Thoracic aorta (tissue), 2 donors: ENCODE measurements at places on chromosomes 1 and 21. TPM values are rescaled to one million over a fixed set of nuclear protein-coding genes. Genes with fewer than 3 reads are reported as not detected.

Gene PRRX1
- 171 TPM for total RNA-seq

Gene TNFSF18
- total RNA-seq, result not detected

Gene SPRR4
- total RNA-seq, result not detected

Gene USH2A
- total RNA-seq, result not detected

Gene OPRD1
- not detected for total RNA-seq

Gene CCDC24
- 4.5 TPM for total RNA-seq

Gene SPRR3
- total RNA-seq, result not detected

Gene TPRG1L
- total RNA-seq, result 37.6 TPM

Gene COL9A2
- 36.4 TPM for total RNA-seq

Gene OR2G6
- not detected for total RNA-seq

DNA sequence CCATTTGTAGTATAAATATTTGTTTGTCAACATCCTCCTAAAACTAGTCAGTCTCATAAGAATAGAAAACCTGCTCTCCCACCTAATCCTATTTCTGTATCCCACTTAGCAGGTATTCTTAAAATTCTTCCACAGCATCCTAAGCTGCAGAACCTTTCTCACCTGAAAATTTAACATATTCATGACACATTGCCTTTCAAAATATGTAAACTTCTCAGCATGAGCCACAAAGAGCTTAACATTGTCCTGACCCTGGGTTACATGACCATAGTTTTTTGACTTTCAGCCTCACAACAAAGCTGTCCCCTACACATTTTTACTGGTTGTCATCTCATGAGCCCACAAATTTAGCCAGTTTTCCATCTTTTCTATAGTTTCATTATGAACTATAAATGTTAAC lies 712.1 kb downstream of the LTN1 start:
- no peaks in the 10 kb centered on the region for H3K36me3 ChIP-seq
- no peak overlapping the region for H3K27ac ChIP-seq
- no peaks in the 10 kb centered on the region for H3K27me3 ChIP-seq
- H3K4me3 ChIP-seq, result no peak overlapping the region
- no peak for DNase-seq

- H3K27me3 ChIP-seq, result no peaks in the 10 kb centered on the region
- no peak for DNase-seq
- H3K36me3 ChIP-seq, result peaks cover 6% of the 10 kb centered on the region
- H3K4me3 ChIP-seq, result no peak overlapping the region
- no peak overlapping the region for H3K27ac ChIP-seq
Measured at GRCh38 chr1:243639027-243639658, 210.9 kb downstream of the AKT3 start.

- H3K27me3 ChIP-seq, result no peaks in the 10 kb centered on the region
- H3K4me1 ChIP-seq, result peaks cover 67% of the 10 kb centered on the region
- H3K36me3 ChIP-seq, result no peaks in the 10 kb centered on the region
- H3K27ac ChIP-seq, result no peak overlapping the region
- no peak overlapping the region for H3K4me3 ChIP-seq
Measured at GRCh38 chr1:150005606-150006005, 4.9 kb downstream of the OTUD7B start.

DNA sequence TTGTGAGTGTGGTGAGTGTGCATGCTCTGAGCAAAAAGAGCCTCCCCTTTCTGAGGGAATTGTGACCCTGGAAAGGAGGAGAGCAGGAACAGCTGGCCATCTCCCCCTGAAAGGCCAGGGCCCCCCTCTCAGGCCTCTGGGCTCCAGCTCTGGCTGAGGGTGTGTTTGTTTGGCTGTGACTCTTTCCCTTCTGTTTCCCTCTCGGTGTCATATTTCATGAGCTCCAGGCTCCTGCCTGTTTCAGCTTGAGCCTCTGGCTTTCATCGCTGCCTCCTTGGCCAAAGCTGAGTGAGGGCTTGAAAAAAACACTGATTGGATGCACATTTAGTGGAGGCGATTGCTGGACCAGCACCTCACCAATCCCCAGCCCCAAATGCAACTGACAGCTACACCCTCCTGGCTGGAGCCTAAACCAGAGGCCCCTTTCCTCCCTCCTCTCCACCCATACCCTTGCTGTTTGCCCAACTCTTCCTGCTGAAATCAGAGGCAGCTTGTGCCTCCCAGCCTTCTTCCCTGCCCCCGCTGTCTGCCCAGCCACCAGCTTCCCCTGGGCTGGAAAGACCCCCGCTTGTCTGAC lies 64.1 kb downstream of the DDR2 start:
- H3K27ac ChIP-seq, result no peak overlapping the region
- H3K4me3 ChIP-seq, result peak overlapping the region; percentile 0
- no peaks in the 10 kb centered on the region for H3K27me3 ChIP-seq
- no peak for DNase-seq

DNA sequence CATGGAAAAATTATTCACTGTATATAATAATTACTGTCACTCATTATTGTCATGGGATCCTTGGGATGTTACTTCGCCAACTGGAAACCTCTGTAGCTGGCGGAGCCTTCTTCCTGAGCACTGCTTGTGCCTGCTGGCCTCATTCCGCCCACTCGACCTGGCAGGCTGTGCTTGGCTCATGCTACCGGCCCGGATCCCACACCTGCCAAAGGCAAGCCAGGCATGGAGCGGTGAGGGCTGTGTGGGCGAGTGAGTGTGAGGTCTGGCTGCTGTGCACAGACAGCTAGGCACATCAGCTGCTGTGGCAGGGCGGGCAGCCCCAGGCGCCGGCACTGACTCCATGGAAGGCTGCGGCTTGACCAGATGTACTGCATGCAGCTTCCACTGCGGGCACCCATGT lies 78.4 kb downstream of the DISP1 start:
- DNase-seq, result no peak
- H3K36me3 ChIP-seq, result no peaks in the 10 kb centered on the region
- H3K4me1 ChIP-seq, result peaks cover 6% of the 10 kb centered on the region
- H3K4me3 ChIP-seq, result no peak overlapping the region

GRCh38 chr1:75668813-75669212 lies 55.7 kb upstream of the ACADM start:
- no peak overlapping the region for H3K27ac ChIP-seq
- no peak overlapping the region for H3K4me3 ChIP-seq
- no peaks in the 10 kb centered on the region for H3K27me3 ChIP-seq
- H3K4me1 ChIP-seq, result no peaks in the 10 kb centered on the region

GRCh38 chr1:5475572-5475971 lies 516.7 kb downstream of the NPHP4 start:
- no peaks in the 10 kb centered on the region for H3K4me1 ChIP-seq
- no peaks in the 10 kb centered on the region for H3K27me3 ChIP-seq
- H3K27ac ChIP-seq, result no peak overlapping the region
- H3K4me3 ChIP-seq, result no peak overlapping the region

DNA sequence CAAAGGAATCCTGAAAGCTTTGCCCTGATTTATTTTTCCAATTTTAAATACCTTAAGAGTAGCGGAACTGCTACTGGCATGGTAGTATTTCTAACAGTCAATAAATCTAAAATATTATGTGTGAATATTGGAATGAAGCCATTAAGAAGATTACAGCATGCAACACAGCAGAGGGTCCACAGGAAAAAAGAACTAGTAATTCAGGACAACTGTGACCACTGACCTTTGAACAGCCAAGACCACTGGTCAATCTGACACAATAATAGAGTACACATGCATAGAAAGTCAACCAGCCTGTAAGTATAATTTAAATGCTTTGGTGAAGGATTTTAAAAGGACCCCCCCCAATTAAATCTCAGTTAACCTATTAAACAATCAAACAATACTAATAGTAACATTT lies 171.0 kb downstream of the DENND1B start:
- H3K4me1 ChIP-seq, result no peaks in the 10 kb centered on the region
- H3K27me3 ChIP-seq, result no peaks in the 10 kb centered on the region
- no peak overlapping the region for H3K4me3 ChIP-seq
- no peak overlapping the region for H3K27ac ChIP-seq

DNA sequence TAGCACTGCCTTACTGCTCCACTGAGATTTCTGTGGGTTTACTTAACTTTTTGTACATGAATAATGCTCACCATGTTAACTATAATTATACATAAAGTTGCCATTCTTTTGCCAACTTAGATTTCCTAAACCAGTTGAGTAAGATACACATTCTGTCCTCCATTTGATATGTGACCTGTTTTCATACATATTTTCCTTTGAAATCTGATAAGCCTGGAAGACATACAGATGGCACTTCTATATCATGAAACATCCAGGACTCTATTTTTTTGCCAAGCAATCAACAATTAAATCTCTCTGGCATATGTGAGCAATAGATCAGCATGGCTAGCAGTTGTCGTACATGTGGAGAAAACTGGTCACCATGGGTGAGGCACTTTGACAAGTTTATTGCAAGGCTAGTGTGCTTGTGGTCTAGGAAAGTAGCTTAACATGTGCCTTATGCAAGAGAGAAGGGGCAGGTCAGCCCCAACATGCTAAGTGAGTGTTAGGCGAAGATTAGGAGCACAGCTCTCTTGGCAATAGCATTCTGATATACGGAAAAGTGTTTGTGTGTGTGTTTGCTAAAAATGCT lies 14.2 kb downstream of the PRRX1 start:
- H3K27ac ChIP-seq, result no peak overlapping the region
- no peak overlapping the region for H3K4me3 ChIP-seq
- H3K4me1 ChIP-seq, result peaks cover 15% of the 10 kb centered on the region
- H3K27me3 ChIP-seq, result no peaks in the 10 kb centered on the region
- no peaks in the 10 kb centered on the region for H3K36me3 ChIP-seq

DNA sequence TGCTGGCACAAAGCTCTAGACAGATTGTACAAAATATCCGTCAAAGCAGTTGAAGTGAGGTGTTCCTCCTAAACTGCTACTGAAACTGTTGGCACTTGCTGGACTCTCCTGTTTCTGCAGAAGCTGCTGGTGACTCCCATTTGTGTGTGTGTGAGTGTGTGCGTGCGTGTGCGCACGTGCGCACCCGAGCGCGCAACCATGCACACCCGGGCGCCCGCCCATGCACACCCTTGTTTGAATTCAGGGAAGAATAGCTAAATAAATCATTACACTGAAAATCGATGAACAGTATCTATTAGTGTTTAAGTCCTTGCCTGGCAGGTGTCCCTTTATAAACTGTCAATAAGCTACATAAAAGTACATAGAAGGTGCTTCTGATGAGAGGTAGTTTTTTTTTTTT lies 156.4 kb upstream of the B3GALT2 start:
- H3K27ac ChIP-seq, result no peak overlapping the region
- no peak overlapping the region for H3K4me3 ChIP-seq
- no peaks in the 10 kb centered on the region for H3K27me3 ChIP-seq
- no peaks in the 10 kb centered on the region for H3K4me1 ChIP-seq
- no peaks in the 10 kb centered on the region for H3K36me3 ChIP-seq

DNA sequence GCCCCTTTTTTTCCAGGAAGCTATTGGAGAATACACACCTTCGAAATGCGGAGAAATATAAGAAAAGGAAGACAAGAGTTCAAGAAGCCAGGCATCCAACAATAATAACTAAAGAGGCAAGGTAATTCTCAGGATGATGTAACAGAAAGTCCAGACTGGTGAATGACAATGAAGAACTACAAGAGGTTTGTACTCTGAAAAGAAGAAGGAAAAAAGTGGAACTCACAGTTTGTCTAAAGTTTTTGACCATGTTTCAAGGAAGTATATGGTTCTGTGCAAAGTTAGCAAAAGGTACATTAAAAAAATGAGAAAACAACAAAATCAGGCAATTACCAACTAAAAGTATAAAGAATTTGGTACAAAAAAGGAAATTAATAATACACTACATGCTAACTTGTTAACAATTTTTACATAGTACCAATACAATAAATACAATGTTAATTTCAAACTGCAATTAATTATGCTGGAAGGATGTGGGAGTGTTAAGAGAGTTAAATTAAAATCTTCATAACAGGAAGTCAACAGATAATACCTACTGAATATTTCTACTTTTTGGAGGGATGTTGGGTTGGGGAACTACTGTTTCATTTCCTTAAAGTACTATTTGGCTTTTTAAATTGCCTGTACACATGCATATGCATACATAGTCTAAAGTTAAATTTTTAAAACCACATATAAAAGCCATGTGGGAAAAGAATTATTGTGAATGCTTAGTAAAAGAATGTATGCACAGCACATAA lies 12.9 kb upstream of the CD55 start:
- no peaks in the 10 kb centered on the region for H3K27me3 ChIP-seq
- H3K36me3 ChIP-seq, result no peaks in the 10 kb centered on the region
- no peaks in the 10 kb centered on the region for H3K4me1 ChIP-seq
- H3K4me3 ChIP-seq, result no peak overlapping the region
- no peak for DNase-seq

DNA sequence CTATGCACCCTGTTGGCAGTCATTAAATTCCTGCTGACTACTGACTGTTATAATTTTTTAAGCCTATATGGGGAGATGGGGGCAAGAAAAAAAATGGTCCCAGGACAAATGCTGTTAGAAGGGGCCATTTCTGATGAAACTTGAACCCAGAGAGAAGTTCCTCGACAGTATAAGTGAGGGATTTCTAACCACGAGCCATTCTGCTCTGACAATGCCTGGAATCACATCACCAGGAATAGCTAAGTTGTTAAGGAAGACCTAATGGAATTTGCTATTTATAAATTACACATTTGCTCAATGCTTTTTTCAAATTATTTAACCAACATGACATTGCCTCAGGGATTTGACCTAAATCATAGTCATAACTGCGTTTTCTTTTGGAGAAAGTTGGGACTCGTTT lies 55.2 kb downstream of the LHX9 start:
- H3K36me3 ChIP-seq, result no peaks in the 10 kb centered on the region
- no peaks in the 10 kb centered on the region for H3K4me1 ChIP-seq
- H3K4me3 ChIP-seq, result no peak overlapping the region
- DNase-seq, result no peak
- no peak overlapping the region for H3K27ac ChIP-seq

GRCh38 chr1:233379869-233380438 lies 52.4 kb downstream of the MAP3K21 start:
- no peaks in the 10 kb centered on the region for H3K27me3 ChIP-seq
- no peak for DNase-seq
- H3K4me1 ChIP-seq, result no peaks in the 10 kb centered on the region
- no peak overlapping the region for H3K27ac ChIP-seq

- no peaks in the 10 kb centered on the region for H3K27me3 ChIP-seq
- no peak for DNase-seq
- H3K36me3 ChIP-seq, result no peaks in the 10 kb centered on the region
- H3K27ac ChIP-seq, result no peak overlapping the region
Measured at GRCh38 chr1:6016191-6016865, 24.1 kb upstream of the NPHP4 start.

DNA sequence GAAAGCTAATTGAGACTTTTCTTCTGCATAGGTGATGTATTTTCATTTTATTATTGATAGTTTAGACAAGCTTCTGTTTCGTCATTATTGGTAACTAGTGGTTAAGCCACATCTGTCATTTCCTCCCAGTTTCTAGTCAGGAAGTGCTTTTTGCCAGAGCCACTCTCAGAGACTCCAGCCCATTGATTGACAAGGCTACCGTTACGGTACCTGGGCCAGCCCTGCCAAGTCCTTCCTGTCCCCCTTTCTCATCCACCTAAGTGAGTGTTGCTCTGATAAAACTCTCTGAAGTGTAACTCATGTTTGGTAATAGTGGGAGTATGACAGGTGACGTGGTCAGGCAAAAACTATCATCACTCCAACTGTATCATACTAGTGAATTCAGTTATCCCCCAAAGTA lies 29.6 kb upstream of the AGL start:
- H3K27ac ChIP-seq, result no peak overlapping the region
- H3K27me3 ChIP-seq, result no peaks in the 10 kb centered on the region
- H3K36me3 ChIP-seq, result no peaks in the 10 kb centered on the region
- H3K4me3 ChIP-seq, result no peak overlapping the region
- DNase-seq, result no peak
- no peaks in the 10 kb centered on the region for H3K4me1 ChIP-seq

- H3K4me1 ChIP-seq, result no peaks in the 10 kb centered on the region
- no peak overlapping the region for H3K4me3 ChIP-seq
- H3K36me3 ChIP-seq, result no peaks in the 10 kb centered on the region
- H3K27ac ChIP-seq, result no peak overlapping the region
- H3K27me3 ChIP-seq, result no peaks in the 10 kb centered on the region
Measured at GRCh38 chr1:18128298-18128697, 20.7 kb downstream of the IGSF21 start.

GRCh38 chr1:222310836-222311235 lies 237.1 kb downstream of the HHIPL2 start:
- H3K36me3 ChIP-seq, result no peaks in the 10 kb centered on the region
- H3K27ac ChIP-seq, result no peak overlapping the region
- no peak overlapping the region for H3K4me3 ChIP-seq
- no peaks in the 10 kb centered on the region for H3K27me3 ChIP-seq
